ENCODE measurements at places on chromosomes 1 and 21.

DNA sequence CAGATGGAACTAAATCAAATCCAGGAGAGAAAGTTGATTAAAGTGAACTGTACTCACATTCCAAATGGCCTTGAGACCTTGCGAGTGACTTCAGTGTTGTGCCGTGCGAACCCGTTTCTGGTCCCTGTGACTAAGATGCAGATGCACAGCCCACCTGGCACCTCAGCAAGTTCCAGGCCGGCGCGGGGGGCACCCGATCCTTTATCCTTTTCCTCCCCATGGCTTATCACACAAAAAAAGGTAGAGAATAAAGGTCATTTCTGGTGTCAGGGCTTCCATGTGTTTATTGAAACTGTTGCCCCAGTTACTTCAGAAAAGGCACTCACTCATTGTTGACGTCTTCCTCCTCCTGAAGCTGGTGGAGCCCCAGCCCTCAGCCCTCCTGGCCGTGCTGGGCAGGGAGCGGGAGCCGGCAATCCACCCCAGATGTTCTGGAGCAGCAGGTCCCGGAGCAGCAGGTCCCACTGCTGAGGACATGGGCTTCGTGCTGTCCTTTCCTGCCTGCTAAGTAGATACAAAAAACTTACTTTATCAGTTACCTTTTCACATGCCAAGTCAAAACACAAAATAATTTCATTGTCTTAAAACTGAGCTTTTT, 53.0 kb downstream of the PCNT start:
- DNase-seq, result no peak

- DNase-seq, result no peak
These were observed 139.7 kb downstream of the ROR1 start for GRCh38 chr1:63913533-63913932.

DNA sequence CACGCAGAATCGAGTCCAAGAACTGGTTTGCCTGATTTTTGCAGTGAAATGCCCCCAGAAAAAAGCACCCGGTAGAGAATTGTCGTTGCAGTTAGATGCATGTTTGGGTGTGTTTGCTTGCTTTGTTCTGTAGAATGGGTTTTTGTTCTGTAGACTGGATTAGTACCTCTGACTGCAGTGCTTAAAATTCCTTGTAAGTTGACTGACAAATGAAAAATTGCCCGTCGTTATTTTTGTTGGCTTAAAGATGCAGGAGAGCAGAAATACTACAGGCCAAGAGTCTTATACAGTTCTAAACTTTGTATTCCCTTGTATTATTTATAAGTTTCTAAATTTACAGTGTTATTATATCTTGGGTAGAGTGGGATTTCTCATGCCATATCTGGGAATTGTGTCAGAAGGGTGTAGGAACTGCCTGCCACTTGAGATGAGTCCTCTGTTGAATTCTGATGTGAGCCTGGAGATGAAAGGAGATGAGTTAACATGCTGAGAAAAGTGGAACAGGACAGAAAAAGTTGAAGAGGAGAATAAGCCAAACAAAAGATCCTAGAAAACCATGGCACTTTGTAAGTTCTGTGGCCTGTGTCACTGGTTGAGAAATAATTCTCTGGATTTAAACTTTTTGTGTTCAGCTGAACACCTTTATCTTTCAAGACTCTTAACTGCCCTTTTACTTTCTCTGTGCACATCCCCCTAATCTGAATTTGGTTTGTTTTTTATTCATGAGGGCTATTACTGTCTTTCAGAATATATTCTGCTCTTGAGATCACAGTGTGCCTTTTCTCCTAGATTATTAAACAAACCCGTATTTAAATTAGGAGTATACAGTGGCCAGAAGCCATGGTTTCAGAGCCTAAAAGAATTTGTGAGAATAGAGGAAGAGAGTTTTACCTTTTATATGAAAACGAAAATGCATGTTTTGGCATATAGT, 1.4 kb downstream of the DESI2 start:
- DNase-seq, result no peak

GRCh38 chr1:209107535-209107934, 476.0 kb upstream of the CAMK1G start:
- no peak for DNase-seq

DNA sequence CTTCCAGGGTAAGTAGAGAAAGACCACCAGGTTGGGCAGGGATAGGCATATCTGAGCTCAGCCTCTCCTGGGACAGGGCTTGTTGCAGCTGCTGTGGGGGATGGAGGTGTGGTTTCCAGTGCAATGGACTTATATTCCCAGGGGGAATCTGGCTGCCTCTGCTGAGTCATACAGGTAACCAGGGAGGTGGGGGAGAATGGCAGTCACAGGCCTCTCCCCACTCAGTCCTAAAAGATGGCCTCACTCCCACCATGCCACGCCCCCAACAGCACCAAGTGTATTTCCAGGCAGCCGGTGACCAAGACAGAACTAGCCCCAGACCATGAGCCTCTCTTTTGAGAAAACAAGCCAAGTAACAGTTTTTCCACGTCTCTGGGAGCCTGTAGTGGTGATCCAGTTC, 1240.7 kb downstream of the BRINP3 start:
- DNase-seq, result no peak

- DNase-seq, result peak; percentile 74
These were observed 39.9 kb downstream of the F5 start for GRCh38 chr1:169546087-169546995.

- peak; percentile 86 for DNase-seq
These were observed 52.0 kb downstream of the SLC9A1 start for GRCh38 chr1:27102707-27103468.

- DNase-seq, result no peak
These were observed 81.7 kb downstream of the MAN1C1 start for GRCh38 chr1:25698252-25698651.
